ENCODE measurements at places on chromosomes 11 and 22. TPM values are rescaled to one million over a fixed set of nuclear protein-coding genes. Genes with fewer than 3 reads are reported as not detected.

Gene KCNC1
- 0.13 TPM for total RNA-seq

GRCh38 chr11:61002598-61002997 lies 31.1 kb downstream of the CD6 start:
- no peak for DNase-seq

Gene KCNJ11
- 0.11 TPM for total RNA-seq

Gene SEC14L6
- total RNA-seq, result not detected

Gene TNNT3
- total RNA-seq, result not detected

Gene TMEM218
- total RNA-seq, result 38.1 TPM

DNA sequence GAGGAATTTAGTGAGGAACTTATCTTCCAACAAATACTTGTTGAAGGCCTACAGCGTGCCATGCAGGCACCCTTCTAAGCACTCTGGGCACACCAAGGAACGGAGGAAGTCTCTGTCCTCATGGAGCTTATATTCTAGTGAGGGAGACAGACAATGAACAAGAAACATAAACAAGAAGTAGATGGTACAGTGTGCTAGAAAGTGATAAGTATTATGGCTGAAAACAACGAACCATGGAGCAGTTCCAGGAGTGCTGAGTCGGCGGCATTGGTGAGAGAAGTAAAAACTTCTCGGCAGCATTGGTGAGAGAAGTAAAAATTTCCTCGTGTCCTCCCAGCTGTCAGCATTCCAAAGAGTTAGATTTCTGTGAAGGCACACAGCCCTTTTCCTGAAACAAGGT lies 53.2 kb downstream of the FAM76B start:
- no peak for DNase-seq

GRCh38 chr11:13876423-13876822 lies 86.1 kb upstream of the SPON1 start:
- DNase-seq, result no peak

Gene OR4C12
- total RNA-seq, result not detected

All from LHCN-M2 (cell line).